ENCODE measurements at places on chromosomes 1 and 21. TPM values are rescaled to one million over a fixed set of nuclear protein-coding genes. Genes with fewer than 3 reads are reported as not detected.

DNA sequence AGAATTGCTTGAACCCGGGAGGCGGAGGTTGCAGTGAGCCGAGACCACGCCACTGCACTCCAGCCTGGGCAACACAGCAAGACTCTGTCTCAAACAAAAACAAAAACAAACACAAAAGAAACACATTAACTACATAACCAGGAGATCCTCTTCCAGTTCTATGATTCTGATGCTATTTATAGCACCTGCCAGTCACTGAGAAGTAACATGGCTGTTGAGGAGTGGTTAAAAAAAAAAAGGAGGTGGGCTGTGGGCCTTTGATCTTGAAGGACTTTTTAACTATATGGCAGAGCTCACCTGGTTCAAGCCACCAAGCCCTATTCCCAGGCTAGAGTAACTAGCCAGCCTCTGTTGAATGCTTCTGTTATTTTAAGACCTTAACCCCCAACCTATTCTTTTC is 148.8 kb downstream of the ZBTB18 start:
- H3K4me3 ChIP-seq, result no peak overlapping the region
- DNase-seq, result no peak
- no peaks in the 10 kb centered on the region for H3K4me1 ChIP-seq

The PRXL2B gene
- 11.3 TPM for total RNA-seq

The ITLN2 gene
- total RNA-seq, result not detected

- H3K4me3 ChIP-seq, result no peak overlapping the region
- no peaks in the 10 kb centered on the region for H3K36me3 ChIP-seq
- no peak overlapping the region for H3K27ac ChIP-seq
These were observed 54.9 kb upstream of the EDN2 start for GRCh38 chr1:41539418-41539805.

The CCDC185 gene
- not detected for total RNA-seq

GRCh38 chr1:100775483-100775882 is 55.9 kb downstream of the VCAM1 start:
- no peak overlapping the region for H3K27ac ChIP-seq
- H3K27me3 ChIP-seq, result no peaks in the 10 kb centered on the region
- DNase-seq, result no peak
- no peaks in the 10 kb centered on the region for H3K36me3 ChIP-seq

- no peak for DNase-seq
- no peak overlapping the region for H3K4me3 ChIP-seq
- H3K27ac ChIP-seq, result no peak overlapping the region
- no peaks in the 10 kb centered on the region for H3K4me1 ChIP-seq
These were observed 8.8 kb downstream of the LRRC38 start for GRCh38 chr1:13505020-13505419.
